ENCODE measurements at places on chromosomes 4 and X.

GRCh38 chr4:26765515-26765914, 95.1 kb upstream of the STIM2 start:
- DNase-seq = no peak

- no peak for DNase-seq
These were observed 17.9 kb upstream of the OPN1LW start for GRCh38 chrX:154126101-154126500.

DNA sequence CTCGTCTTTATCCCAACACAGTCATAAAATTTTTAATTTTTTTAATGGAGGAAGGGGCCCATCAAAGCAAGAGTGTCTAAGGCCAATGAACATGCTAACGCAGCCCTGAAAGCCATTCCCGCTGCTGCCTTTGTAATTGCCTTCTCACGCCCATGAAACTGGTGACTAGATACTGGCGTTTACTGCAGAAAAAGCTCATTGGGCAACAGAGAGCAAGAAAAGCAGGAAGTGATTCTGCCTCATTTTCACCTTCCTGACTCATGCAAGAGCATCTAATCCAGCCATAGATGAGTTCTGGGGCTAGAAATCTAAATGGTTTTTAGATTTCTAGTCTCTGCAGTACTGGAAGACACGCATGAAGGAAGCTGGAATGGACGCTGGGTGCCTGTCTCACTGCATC, 72.5 kb downstream of the ANXA3 start:
- no peak for DNase-seq

GRCh38 chr4:8704632-8705031, 112.1 kb downstream of the CPZ start:
- DNase-seq = no peak

GRCh38 chr4:165208221-165208652, 876 bp downstream of the KLHL2 start:
- peak; percentile 60 for DNase-seq

- no peak for DNase-seq
These were observed 236.7 kb downstream of the PRDM5 start for GRCh38 chr4:120685756-120686278.

- no peak for DNase-seq
These were observed 18.8 kb upstream of the VSIG1 start for GRCh38 chrX:108025954-108026600.

DNA sequence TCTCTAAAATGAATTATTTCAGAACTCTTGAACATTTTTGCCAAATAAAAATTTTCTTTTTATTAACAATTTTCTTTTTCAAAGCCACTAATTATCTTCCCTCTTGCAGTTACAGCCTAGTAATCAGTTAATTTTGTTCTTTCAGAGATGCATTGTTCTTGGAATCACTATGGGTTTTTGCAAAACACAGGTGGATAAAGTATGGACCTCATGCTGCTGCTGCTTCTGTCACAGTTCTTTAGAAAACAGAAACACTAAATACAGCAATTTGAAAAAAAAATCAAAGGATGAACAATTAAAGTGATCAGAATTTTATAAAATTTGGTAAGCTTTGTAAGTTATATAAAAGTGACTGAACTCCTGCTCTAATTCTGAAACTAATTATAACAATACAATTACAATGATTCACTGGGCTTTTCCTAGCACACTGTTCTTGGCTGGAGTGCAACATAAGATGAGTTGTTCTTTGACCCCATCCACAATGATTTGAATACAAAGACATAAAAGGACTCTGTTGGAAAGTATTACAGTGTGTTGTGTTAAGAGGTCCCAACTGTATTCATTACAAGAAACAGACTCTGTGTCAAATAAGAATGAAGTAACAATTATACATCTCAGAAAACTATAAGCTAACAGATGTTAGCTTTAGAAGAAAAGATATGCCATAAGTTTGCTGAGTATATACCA, 59.4 kb upstream of the GK2 start:
- DNase-seq = no peak

DNA sequence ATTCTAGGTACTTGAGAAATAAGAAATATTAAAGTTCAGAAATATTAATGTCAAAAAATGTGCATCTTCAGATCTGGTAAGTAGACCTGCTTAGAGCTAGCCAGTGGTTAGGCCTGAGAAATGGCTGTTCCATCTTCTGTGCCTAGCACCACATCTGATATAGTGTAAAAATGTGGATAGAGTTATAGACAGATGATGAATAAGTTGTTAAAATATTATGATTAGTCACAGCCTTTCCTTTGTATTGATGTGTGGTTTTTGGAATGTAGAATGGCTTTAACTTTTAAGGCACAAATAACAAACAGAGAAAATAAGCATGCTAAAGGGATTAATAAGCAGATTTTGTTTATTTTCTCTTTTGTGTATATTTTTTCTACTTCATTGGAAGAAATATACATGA, 133.5 kb upstream of the NUDT6 start:
- DNase-seq = no peak

- DNase-seq = no peak
These were observed 224 bp downstream of the FGFRL1 start for GRCh38 chr4:1011666-1012033.

DNA sequence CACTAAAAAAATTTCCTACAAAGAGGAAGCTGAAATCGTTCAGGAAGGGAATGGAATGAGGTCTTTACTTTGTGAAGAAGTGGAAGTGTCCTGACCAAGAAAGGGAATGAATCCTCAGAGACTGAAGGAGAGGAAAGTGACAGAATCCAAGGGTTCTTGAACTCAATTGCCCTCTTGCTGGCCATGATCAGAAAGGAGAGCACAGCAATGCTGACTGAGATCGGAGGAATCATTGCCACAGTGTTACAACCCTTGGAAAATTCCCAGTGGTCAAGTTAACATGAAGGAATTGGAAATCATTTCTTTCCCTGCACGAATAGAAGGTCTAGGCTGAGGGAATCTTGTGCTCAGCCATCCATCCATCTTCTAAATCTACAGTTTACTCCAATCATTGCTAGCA, 190.0 kb upstream of the NEIL3 start:
- DNase-seq = no peak

DNA sequence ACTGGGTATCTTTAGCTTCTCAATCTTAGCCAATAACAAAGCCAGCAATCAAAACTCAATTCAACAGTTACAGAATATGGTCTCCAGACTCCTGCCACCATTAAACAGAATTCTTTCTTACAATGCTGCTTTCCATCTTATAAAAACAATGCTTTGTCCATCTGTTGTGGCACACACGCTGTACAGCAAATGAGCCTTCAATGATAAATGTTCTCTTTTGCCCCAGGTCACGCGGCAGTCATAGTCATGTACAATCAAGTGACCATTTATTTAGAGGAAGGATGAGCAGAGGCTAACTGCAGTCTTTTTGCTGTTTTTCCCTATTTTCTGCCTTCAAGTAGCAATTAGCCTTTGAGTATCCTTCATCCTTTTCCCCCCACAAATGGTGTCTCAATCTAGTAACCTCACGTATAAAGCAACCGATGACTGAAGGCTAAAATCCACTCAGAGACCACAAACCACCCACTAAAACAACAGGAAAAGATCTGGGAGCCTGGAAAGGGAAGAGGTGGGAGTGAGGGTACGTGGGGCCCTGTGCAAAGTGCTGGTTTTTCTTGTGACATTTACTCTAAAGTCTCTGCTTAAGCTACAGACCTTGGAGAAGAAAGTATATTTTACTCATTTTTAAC, 24.4 kb downstream of the TRIM2 start:
- DNase-seq = no peak

GRCh38 chr4:176627916-176628315, 164.8 kb downstream of the VEGFC start:
- DNase-seq = no peak
